ENCODE measurements at places on chromosomes 2 and 18.

DNA sequence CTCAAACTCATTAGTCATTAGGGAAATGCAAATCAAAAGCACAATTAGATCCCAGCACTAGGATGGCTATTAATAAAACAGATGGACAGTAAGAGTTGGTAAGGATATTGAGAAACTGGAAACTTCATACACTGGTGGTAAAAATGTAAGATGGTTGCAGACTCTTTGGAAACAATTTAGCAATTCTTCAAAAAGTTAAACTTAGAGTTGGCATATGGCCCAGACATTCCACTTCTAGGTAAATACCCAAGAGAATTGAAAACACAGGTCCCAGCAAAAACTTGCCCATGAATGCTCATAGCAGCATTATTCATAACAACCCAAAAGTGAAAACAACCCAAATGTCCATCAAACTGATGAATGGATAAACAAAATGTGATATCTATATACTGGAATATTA is 84.9 kb upstream of the ZFP36L2 start:
- no peak overlapping the region for H3K27ac ChIP-seq
- no peak for DNase-seq
- no peaks in the 10 kb centered on the region for H3K36me3 ChIP-seq
- H3K4me1 ChIP-seq, result no peaks in the 10 kb centered on the region
- no peak overlapping the region for H3K4me3 ChIP-seq

DNA sequence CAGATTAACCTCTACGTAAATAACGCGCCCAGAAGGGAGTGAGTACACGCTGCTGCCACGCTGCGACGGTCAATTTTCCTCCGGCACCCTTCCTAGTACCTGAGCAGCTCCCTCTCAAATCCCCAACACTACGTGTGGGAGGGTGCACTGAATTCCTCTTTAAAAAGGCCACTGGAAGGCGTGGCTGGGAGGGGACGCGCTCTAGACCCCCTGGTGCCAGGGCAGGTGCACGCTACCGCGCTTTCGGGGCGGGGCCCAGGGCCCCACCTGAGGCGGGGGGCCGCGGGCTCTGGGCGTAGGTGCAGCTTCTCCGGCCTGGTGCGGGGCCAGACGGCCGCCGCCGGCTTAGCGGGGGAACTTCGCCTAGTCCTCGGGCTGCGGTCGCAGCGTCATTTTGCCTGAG is 668 bp upstream of the ANKRD12 start:
- no peaks in the 10 kb centered on the region for H3K27me3 ChIP-seq
- H3K4me1 ChIP-seq, result peaks cover 66% of the 10 kb centered on the region
- peak; percentile 52 for DNase-seq
- H3K4me3 ChIP-seq, result peak overlapping the region; percentile 89

DNA sequence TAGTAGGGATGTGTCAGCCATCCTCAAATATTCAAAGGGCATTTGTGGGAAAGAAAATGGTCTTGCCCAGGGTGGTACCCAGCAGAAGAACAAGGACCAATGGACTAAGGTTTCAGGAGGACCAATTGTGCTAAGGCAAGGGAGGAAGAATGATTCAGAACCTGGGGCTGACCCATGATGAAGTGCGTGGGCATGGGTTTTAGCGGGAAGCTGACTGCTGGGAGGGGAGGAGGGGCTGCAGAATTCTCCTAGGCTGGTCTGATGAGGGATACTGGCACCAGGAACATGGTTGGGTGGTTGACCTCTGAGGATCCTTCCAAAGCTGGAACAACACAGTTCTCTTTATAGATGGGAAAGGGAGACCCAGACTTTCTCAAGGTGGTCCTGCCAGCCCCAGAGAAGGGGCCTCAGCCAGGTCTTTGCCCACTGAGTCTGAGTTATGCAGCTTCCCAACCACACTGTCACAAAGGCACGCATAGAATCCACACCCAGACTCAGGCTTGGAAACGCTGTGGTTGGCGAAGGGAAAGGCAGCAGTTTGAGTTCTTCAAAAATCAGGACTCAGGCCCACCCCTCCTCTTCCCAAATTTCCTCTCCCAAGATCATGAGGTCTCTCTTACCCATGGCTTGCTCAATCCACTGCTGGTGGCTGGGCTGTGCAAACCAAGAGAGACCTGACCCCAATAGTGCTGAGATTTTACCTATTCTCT is 37.3 kb downstream of the MARCO start:
- no peaks in the 10 kb centered on the region for H3K4me1 ChIP-seq
- no peak overlapping the region for H3K4me3 ChIP-seq
- no peak for DNase-seq
- no peak overlapping the region for H3K27ac ChIP-seq
- no peaks in the 10 kb centered on the region for H3K27me3 ChIP-seq

GRCh38 chr2:145088756-145089155 is 568.8 kb upstream of the ZEB2 start:
- no peaks in the 10 kb centered on the region for H3K27me3 ChIP-seq
- DNase-seq, result no peak
- H3K4me1 ChIP-seq, result no peaks in the 10 kb centered on the region
- no peak overlapping the region for H3K27ac ChIP-seq
- H3K4me3 ChIP-seq, result no peak overlapping the region

GRCh38 chr18:8895987-8896619 is 190.7 kb downstream of the MTCL1 start:
- DNase-seq, result no peak
- H3K4me3 ChIP-seq, result no peak overlapping the region

DNA sequence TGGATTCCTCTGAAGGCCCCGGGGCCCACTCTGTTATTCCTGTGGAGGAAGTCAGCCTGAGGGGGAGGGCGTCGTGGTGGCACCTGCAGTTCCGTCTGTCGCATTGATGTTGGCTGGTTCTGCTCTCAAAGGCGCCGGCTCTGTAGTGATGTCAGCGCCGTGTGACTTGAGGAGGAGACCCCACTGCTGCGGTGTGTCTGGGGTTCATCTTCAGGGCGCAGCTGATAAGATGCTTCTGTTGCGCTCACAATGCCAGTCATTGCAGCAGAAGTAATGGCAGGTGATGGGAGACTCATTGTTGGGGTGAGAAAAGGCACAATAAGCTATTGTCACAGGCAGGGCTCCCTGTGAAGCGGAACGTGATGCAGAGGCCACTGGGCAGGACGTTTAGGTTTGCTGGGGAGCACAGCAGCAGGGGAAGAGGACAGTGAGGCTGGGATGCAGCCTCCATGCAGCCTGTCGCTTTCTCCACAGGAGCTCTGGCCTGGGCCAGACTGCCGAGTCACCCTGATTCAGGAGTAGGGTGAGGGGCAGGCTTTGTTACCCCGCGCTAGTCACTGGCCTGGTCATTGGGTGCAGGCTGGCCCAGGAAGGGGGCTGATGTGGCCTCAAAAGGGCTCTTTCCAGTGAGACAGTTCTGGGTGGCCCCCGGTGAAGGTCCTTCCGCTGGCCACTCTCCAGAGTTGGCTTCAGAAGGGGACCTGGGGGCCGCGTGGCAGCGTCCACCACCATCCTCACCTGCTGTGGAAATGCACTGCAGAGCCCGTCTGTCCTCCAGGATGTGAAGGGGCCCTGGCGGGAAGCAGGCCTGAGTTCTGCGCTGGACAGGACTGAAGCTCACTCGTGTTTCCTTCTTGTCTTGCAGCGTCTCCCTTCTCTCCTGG is 42.9 kb downstream of the SH3BP4 start:
- no peaks in the 10 kb centered on the region for H3K36me3 ChIP-seq
- no peaks in the 10 kb centered on the region for H3K27me3 ChIP-seq
- no peak overlapping the region for H3K4me3 ChIP-seq
- no peak for DNase-seq
- no peak overlapping the region for H3K27ac ChIP-seq

GRCh38 chr2:223725494-223725893 is 111.9 kb downstream of the AP1S3 start:
- H3K36me3 ChIP-seq, result no peaks in the 10 kb centered on the region
- H3K4me1 ChIP-seq, result no peaks in the 10 kb centered on the region
- no peak overlapping the region for H3K4me3 ChIP-seq
- DNase-seq, result no peak

DNA sequence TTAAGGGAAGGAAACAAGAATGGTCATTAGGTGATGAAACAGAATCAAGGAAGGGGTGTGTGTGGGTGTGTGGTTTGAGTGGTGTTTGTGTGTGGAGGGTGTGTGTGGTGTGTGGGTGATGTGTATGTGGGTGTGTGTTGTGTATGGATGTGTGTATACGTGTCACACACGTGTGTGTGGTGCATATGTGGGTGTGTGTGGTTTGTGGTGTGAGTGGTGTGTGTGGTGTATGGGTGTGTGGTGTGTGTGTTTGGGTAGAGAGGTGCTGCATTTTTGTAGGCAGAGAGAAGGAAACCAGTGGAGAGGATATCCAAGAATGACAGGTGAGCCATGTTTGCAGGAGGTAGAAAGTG is 1.1 kb upstream of the CEP192 start:
- DNase-seq, result no peak
- peak overlapping the region; percentile 79 for H3K27ac ChIP-seq
- peak overlapping the region; percentile 78 for H3K4me3 ChIP-seq
- peaks cover 33% of the 10 kb centered on the region for H3K4me1 ChIP-seq
- no peaks in the 10 kb centered on the region for H3K36me3 ChIP-seq

DNA sequence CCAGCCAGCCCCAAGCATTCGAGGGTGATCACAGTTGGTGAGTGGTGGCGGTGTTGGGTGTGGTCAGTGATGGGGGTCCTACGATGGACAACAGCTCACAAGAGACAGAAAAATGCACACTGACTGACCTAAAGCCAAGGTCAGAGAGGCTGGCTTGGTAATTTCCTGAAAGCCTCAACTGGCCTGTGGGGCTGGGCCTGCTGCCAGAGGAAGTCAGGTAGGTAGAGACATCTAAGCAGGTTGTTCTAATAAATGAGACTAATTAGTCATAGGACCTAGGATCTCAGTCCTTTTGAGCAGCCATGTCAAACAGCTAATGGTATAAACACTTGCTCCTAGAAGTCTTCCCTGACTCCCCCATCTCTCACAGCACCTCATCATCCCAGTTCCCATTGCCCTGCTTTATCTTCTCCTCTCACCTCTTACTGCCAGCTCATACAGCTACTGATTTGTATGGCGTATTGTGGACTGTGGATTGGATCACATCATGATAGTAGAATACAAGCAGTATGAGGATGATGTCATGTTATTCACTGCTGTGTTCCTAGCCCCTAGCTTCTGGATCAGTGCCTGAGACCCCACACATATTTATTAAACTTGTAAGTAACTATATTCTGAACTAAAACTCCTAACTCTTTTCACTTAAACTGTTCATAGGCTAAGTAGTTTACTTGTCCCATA is 262.9 kb upstream of the KLHL29 start:
- no peak for DNase-seq
- H3K36me3 ChIP-seq, result no peaks in the 10 kb centered on the region
- no peaks in the 10 kb centered on the region for H3K4me1 ChIP-seq
- no peak overlapping the region for H3K27ac ChIP-seq
- no peaks in the 10 kb centered on the region for H3K27me3 ChIP-seq
- no peak overlapping the region for H3K4me3 ChIP-seq

DNA sequence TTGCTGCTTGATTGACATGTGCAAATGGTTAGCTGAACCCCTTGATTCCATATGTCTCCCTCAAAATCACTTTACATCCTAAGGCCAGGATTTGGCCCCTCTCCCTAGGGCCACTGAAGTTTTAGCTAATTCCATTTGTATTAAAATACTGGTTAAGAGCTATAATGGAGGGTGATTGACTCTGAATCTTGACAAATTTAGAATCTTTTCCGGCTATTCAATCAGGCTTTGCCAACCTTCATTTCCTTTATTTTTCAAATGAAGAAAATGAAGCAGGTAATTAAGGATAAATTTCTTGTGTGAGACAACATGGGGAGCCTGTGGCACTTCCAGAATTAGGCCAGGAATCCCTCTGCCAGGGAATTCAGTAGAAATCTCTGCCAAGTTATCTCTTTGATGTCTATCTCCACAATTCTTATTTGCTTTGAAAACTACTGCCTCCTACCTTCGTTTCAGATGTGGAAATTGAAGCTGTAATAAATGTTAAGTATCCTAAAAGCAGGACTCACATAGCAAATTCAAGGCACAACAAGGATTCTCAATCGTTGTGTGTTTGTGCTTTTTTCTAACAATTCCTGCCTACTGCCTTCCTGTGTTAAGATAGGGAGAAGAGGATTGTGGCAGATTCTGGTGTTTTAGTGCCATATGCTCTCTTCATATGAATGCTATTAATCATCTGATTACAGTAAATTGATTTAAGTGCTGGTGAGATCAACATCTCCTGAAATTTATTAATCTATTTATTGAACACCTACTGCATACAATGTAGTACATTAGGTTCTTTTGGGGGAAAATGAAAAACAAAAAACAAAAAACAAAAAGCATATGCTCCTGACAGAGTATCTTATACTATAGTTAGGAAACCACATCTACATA is 47.8 kb upstream of the MAP4K3 start:
- no peaks in the 10 kb centered on the region for H3K4me1 ChIP-seq
- no peaks in the 10 kb centered on the region for H3K27me3 ChIP-seq
- no peak overlapping the region for H3K4me3 ChIP-seq
- H3K27ac ChIP-seq, result no peak overlapping the region
- no peak for DNase-seq
- no peaks in the 10 kb centered on the region for H3K36me3 ChIP-seq

DNA sequence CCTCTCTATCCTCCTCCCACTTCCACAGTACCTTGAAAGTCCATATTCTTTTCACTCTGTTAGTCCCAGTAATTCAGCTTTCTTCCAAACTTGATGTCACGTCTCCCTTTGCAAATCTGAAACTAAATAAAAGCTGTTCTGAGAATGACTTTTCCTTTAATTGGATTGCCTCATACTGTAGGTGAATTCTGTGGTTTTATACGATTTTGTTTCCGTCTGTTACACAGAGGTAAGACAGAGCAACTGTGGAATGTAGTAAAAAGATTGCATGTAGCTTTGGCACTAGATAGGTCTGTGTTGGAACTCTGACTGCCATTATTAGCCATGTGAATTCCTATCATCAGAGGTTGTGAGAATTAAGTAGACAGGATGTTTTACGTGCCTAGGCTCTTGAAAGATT is 25.9 kb downstream of the MALT1 start:
- peaks cover 68% of the 10 kb centered on the region for H3K4me1 ChIP-seq
- H3K27me3 ChIP-seq, result no peaks in the 10 kb centered on the region
- H3K36me3 ChIP-seq, result peaks cover 15% of the 10 kb centered on the region

DNA sequence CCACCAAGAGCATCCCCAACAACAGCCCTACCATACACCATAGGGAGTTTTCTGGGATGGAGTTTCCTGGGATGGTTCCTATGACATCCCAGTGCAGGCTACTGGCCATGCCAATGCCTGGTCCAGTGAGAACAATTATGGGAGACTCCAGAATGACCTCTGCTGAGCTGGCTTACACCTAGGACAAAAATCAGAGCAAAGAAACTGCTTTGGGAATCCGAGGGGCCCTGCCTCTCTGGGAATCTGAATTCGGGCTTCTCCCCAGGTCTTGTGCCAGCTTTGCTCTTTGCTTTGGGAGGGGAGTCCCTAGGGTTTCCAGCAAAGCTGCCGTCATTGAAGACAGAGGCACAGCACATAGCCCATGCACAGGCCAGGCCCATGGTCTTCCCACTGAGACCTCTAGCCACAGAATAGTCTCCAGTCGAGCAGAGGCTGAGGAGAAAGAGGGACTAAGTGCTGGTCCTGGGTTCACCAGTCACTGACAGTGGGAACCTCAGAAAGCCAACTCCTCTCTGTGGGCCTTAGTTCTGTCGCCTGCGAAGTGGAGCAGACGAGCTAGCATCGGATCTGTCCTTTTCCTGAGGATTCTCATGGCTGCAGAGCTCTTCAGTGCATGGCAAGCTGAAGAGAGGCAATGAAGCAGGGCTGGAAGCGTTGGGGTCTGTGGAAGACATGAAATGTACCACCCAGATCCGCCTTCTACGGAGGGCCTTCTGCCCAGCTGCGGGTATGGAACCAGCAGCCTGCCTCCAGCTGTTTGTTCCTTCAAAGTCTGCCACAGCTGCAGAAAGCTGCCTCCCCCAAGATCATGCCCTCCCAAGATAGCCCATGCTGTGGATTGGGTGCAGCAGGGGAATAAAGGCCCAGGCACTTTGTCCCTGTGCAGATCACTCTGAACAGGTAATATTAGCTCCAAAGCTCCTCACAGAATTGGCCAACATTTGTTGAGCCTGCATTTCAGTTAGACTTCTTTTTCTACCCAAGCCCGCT is 11.2 kb upstream of the LBH start:
- peaks cover 36% of the 10 kb centered on the region for H3K4me1 ChIP-seq
- DNase-seq, result no peak
- no peak overlapping the region for H3K4me3 ChIP-seq
